ENCODE measurements at places on chromosomes 7 and 10. TPM values are rescaled to one million over a fixed set of nuclear protein-coding genes. Genes with fewer than 3 reads are reported as not detected.
A peak's percentile ranks its signal among the peaks of the same experiment; 100 is the strongest.

GRCh38 chr10:98307916-98308541, 40.0 kb upstream of the LOXL4 start:
- H3K27me3 ChIP-seq = peaks cover 15% of the 10 kb centered on the region
- no peak overlapping the region for H3K27ac ChIP-seq
- no peak for DNase-seq
- no peaks in the 10 kb centered on the region for H3K36me3 ChIP-seq

DNA sequence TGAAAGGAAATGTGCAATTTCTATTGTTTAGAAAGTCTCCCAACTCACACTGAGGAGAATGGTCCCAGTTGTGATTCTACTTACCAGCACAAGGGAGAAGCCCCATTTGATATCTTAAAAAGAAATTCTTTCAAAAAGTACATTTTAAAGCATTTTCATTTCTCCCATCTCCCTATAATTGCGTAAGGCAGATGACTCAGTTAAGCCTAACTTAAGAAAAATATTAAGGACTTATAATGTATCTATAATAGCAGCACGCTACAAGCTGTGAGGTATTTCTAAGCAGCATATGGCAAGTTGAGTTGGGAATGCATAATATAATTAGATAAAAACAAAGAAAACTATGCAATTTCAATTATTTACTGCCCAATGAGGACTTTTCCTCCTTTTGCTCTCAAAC, 8.5 kb upstream of the NRCAM start:
- H3K27me3 ChIP-seq = peaks cover 2% of the 10 kb centered on the region
- H3K27ac ChIP-seq = no peak overlapping the region
- H3K36me3 ChIP-seq = no peaks in the 10 kb centered on the region
- DNase-seq = no peak

DNA sequence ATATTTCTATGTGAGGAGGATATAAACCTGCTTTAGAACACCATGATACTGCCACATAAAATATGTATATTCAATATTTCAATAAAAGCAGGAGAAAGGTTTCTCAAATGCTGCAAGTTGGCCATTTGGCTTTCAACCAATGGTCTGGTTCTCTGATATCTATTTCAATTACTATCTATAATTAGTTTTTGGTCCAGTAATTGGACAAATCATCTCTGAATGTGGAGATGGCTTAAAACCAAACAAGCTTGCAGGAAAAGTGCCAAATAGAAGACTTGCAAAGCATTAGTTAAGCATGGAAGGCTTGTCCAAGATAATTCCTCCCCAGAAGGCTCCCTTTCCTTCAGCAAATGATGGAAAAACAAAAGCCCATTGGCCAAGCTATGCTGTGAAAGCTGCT, 140.1 kb downstream of the CPEB3 start:
- H3K4me1 ChIP-seq = peaks cover 9% of the 10 kb centered on the region
- peaks cover 3% of the 10 kb centered on the region for H3K36me3 ChIP-seq
- no peaks in the 10 kb centered on the region for H3K27me3 ChIP-seq
- no peak overlapping the region for H3K27ac ChIP-seq
- H3K4me3 ChIP-seq = no peak overlapping the region

GRCh38 chr10:16854623-16855022, 37.4 kb upstream of the RSU1 start:
- DNase-seq = no peak
- H3K27me3 ChIP-seq = no peaks in the 10 kb centered on the region
- no peak overlapping the region for H3K27ac ChIP-seq

- peak overlapping the region; percentile 34 for H3K27ac ChIP-seq
- no peak for DNase-seq
- H3K4me3 ChIP-seq = no peak overlapping the region
- H3K36me3 ChIP-seq = no peaks in the 10 kb centered on the region
- H3K4me1 ChIP-seq = peaks cover 5% of the 10 kb centered on the region
- H3K27me3 ChIP-seq = peaks cover 4% of the 10 kb centered on the region
Measured at GRCh38 chr10:116300542-116300941, 23.7 kb upstream of the CCDC172 start.

DNA sequence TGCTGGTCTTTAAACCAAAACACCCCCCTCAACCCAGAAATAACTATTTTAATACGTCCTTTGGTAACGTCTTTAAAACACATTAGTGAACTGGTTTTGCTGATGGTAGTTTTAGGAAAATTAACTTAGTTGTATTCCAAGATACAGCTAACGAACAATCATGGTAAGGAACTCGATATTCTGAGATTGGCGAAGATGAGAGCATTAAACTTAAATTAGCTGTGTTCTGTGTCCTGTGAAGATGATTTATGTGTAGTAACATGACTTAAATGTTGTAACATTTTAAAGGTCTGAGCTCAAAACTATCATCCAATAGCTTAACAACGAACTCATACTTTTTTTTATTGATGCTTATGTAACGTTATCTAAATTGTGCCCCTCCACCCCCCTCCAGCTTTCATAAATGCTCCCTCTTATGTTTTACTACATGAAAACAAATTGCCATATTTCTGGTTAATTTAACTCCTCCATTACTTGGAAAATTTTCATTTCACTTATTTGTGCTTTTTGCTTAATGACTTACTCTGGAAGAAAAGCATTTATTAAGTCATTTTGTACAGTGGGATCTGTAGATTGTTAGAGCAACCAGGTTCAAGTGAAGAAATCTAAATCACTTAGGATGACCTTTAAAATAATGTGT, 1.7 kb downstream of the SDK1 start:
- H3K27me3 ChIP-seq = peaks cover 2% of the 10 kb centered on the region
- H3K4me1 ChIP-seq = peaks cover 18% of the 10 kb centered on the region
- peak overlapping the region; percentile 49 for H3K27ac ChIP-seq
- H3K36me3 ChIP-seq = no peaks in the 10 kb centered on the region

DNA sequence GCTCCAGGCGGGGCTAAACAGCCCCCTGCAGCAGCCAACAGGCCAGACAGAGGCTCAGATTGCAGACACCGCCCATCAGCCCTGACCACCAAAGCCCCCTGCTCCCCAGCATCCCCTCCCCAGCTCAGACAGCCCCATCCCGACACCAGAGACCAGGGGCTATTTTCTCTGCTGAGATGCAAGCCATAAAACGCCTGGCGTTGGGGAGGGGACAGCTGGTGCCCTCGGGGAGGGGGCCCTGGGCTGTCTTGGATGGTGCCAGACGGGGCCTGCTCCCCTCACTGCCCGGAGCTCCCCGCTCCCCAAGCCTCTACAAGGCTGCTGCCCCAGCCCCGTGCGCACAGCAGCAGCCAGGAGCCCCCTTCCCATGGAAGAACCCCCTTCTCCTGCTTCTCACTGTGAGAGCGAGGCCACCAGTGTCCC, 31.8 kb downstream of the GET4 start:
- DNase-seq = no peak
- H3K4me3 ChIP-seq = no peak overlapping the region
- peaks cover 4% of the 10 kb centered on the region for H3K27me3 ChIP-seq
- H3K36me3 ChIP-seq = no peaks in the 10 kb centered on the region
- peak overlapping the region; percentile 22 for H3K27ac ChIP-seq

DNA sequence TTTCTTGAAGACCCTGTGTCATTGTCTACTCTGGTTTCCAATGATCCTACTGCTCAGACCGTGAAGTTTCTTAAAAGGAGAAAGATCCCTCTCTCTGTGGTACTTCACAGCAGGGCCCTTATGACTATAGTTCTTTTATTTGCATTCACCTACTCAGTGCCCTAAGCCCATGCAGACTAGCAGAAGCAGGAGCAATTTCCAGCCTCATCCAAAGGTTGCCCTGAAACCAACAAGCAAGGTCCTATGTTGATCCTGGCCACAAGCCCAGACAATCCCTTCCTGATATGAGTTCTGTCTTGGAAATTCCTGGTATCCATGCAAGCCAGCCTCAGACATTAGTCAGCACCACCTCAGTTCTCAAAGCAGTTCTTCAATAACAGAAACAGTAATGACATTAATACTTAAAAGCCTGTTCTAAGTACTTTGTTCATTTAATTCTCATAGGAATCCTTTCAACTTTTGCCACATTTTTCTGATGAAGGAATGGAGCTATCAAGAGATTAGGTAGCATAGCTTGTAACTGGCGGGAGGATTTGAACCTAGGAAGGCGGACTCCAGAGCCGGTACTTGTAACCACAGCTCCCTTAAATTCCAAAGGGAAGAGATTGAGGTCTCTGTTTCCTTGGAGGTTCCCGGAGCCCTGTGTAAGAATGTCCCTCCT, 58.1 kb upstream of the ST8SIA6 start:
- peak overlapping the region; percentile 90 for H3K27ac ChIP-seq
- peaks cover 38% of the 10 kb centered on the region for H3K4me1 ChIP-seq
- no peaks in the 10 kb centered on the region for H3K36me3 ChIP-seq
- H3K27me3 ChIP-seq = no peaks in the 10 kb centered on the region

- H3K4me3 ChIP-seq = no peak overlapping the region
- peaks cover 14% of the 10 kb centered on the region for H3K36me3 ChIP-seq
- H3K4me1 ChIP-seq = peaks cover 13% of the 10 kb centered on the region
- no peaks in the 10 kb centered on the region for H3K27me3 ChIP-seq
Measured at GRCh38 chr7:40959955-40960354, 742.9 kb downstream of the INHBA start.

DNA sequence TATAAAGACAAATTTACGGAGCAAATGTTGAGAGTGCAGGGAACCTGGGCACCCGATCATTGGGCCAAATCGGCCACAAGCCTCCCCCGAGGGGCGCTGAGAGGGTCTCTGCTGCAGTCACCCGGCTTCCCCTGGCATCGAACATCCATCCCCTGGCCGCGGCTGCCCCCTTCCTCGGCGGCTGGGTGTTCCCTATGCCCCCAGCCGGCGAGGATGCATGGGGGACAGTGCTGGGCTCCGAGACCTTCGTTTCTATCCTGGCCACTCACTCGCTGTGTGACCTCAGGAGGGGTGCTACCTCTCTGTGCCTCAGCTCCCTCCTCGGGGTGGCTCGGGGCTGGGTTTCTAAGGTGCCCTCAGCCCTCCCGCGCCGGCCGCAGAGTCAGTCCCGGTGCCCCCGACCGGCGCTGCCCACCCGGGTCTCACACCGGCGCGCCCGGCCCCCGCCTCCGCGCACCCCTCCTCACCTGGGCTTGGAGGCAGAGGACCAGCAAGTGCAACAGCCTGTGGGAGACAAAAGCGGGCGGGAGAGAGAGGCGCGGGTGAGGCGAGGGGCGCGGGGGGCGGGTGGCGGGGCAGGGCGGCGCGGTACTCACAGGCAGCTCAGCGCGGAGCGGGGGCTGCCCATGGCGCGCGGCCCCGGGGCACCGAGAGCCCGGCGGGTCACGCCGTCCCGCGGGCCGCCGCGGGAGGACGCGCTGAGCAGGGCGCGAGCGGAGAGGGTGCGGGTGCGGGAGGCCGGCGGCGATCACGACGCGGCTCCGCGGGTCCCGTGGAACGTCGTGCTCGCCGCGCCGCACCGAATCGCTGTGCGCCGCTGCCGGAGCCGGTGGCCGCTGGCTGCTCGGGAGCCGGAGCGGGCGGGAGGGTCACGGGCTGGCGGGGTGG, at the start of gene FGF8:
Gene FGF8 (minus strand): TSS at position 842 of the 888 bp plus-strand sequence. CDS start 214 bp downstream, at position 628.
- peaks cover 16% of the 10 kb centered on the region for H3K4me1 ChIP-seq
- no peak within 1 kb of the TSS for H3K27ac ChIP-seq
- peak within 1 kb of the TSS; percentile 41 for H3K4me3 ChIP-seq
- peaks cover 14% of the 10 kb centered on the region for H3K36me3 ChIP-seq
- DNase-seq = peak; percentile 48

DNA sequence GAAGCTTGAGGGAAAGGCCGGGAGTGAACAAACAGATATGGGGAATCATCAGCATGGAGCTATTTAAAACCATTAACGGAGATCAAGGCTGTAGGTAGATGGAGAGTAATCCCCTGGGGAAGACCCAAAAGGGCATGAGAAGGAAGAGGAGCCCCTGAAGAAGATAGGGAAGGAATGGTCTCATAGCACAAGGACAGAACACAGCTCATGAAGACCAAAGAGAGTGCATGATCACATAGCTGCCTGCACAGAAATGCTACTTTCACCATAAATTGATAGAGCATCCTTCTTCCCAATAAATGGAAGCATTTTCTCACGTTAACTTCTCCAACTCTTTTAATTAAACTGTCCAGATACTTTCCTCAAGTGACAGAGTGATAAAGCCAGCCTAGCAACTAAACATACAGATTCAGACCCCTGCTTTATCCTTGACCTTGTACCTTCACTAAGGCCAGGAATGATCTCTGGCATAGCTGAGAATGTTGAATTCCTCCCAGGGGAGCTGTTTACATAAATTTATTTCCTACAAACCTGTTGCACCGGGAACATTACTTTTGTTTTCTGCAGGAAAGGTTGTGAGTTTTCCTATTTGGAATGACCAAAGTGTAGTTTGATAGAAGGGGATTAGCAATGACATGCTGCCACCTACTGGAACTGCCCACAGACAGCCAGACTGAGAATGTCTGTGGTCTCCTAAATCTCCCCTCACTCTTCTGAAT, 110.8 kb upstream of the LRGUK start:
- no peak overlapping the region for H3K4me3 ChIP-seq
- no peaks in the 10 kb centered on the region for H3K36me3 ChIP-seq
- no peak overlapping the region for H3K27ac ChIP-seq
- H3K4me1 ChIP-seq = no peaks in the 10 kb centered on the region
- no peaks in the 10 kb centered on the region for H3K27me3 ChIP-seq

DNA sequence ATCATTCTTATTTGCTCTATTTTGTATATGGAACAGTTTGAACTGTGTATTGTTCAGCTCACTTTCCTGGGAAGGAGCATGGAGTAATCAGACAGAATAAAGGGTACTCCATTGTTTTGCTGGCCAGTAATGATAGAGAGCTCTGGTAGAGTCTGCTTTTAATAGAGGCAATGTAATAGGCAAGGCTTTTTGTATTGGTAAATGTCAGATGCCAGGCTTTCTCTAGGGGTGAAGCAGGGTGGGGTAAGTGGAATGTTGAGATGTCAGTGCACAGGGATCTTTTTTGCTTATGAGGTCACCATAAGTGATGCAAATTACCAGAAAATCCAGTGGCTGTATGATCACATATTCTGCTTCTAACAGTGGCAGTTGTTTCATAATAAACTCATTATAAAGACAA, 1088.3 kb upstream of the SORCS1 start:
- no peak overlapping the region for H3K27ac ChIP-seq
- H3K36me3 ChIP-seq = no peaks in the 10 kb centered on the region
- no peaks in the 10 kb centered on the region for H3K4me1 ChIP-seq
- DNase-seq = no peak

DNA sequence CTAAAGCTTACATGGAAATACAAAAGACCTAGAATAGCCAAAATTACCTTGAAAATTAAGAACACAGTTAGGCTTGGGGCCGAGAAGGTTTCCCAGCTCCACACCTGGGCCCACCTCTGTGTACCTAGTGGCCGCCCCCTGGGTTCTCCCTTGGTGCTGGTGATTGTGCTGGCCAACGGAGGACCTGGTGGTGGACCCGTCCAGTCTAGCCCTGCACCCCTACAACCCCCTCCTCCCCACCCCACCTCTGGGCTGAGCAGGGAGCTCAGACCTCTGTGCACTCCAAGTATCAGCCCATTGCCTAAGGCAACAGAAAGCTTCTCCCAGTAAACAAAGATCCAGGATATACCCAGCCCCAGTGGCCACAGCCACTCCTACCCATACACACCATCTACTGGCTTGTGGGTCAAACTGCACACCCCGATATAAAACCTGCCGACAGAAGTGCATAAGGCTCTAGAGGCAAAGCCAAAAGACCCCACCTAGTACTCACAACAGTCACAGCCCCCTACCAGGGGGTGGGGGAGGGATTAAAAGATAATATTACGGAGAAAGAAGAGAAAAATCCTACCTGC, 105.0 kb upstream of the DIP2C start:
- peaks cover 14% of the 10 kb centered on the region for H3K36me3 ChIP-seq
- DNase-seq = no peak
- peaks cover 6% of the 10 kb centered on the region for H3K4me1 ChIP-seq
- H3K27ac ChIP-seq = no peak overlapping the region
- no peak overlapping the region for H3K4me3 ChIP-seq

Gene RSPH10B
- not detected for total RNA-seq

Gene CCDC146
- 3.0 TPM for total RNA-seq

Gene MAP3K8
- 8.1 TPM for total RNA-seq

Gene ANKRD61
- total RNA-seq = not detected

Gene LEP
- total RNA-seq = not detected

Gene TPK1
- total RNA-seq = 2.3 TPM

Gene NUTM2A
- 1.1 TPM for total RNA-seq

Measured in chondrocyte (in vitro differentiated cells).